ENCODE measurements at places on chromosomes 12 and 14. TPM values are rescaled to one million over a fixed set of nuclear protein-coding genes. Genes with fewer than 3 reads are reported as not detected.

NEMP1 gene
- total RNA-seq: 23.6 TPM

- DNase-seq: no peak
These were observed 39.6 kb downstream of the BRMS1L start for GRCh38 chr14:35865611-35866324.

PDE3A gene
- total RNA-seq: 68.2 TPM

IFI27L2 gene
- total RNA-seq: 99.6 TPM
